ENCODE measurements at places on chromosomes 2 and 18.

- DNase-seq, result no peak
Observed at GRCh38 chr2:53545604-53546003, 222.0 kb upstream of the CHAC2 start.

DNA sequence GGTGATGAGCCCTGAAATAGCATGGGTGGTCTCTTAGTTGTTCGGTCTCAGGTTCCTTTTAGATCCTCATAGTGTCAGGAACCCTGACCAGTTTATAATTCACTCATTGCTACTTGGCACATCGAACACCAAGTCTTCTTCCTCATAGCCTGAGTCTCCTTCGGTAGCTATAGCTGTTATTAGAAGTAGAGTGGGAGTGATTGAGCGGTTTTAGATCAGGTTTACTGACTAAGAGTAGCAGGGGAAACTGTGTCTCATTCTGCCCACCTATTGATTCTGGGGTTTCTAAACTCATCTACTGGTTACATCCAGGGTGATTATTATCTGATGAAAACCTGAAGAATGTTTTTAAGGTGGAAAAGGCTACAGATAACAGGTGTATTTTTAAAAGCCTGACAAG, 114.6 kb downstream of the SETBP1 start:
- DNase-seq, result no peak

- no peak for DNase-seq
Observed at GRCh38 chr2:197500503-197501131, 438 bp downstream of the HSPE1 start.

- no peak for DNase-seq
Observed at GRCh38 chr18:52340406-52341102, 557 bp downstream of the DCC start.

DNA sequence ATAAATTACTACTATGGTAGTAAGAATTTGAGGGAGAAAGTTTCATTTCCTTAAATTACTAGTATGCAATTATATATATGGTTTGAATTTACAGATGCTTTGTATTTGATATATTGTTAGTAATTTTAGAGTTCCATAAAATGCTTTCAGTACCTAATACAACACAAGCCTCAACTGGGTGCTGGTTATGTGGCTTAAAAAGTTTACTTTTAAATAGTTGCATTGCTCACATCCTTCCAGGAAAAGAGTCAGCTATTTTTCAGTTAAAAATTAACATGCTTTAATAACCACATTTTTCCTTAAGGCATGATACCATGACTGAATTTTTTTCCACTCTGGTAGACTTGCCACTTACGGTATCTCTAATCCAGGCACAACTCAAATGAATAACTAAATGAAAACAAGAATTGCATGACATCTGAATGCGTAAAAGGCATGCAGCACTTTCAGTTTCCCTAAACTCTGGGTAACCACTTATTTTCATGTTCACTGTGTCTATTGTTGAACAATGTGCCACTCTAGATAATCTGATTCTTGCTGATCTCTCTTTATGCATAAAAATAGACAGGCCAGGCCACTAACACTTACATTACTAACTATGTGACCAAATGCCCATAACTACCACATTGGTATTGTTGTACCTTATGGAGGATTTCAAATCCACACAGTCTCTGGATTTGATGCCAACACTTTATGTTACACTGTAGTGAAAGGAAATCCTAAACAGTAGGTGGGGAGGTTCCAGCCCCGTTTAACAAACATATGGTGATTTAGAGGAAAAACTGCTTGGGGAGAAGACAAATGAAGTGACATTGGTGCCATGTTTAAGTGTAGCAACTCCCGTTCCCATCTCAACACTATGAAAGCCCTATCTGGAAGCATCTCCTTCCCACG, 35.5 kb upstream of the SLC35F5 start:
- no peak for DNase-seq

DNA sequence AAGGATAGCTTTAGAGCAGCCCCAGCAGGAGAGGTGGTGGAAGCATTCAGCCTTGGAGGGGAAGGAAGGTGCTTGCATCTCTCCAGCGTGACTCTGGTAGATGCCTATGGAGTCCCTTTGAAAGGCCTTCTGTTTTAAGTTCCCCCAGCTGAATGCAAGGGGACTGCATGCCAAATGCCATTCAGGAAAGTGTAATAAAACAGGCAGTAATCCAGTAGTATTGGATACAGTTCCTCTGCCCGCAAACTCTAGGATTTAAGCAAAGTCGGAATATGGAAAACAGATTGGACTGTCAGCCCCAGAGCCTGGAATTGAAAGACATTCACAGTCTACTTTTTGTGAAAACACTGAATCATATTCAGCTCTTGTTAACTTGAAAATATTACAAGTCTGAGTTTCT, 125.2 kb upstream of the GAREM1 start:
- DNase-seq, result no peak
